ENCODE measurements at places on chromosomes 2 and 18. TPM values are rescaled to one million over a fixed set of nuclear protein-coding genes. Genes with fewer than 3 reads are reported as not detected.

CDH2 gene
- total RNA-seq, result 8.5 TPM

MZT2B gene
- 357 TPM for total RNA-seq

GCG gene
- total RNA-seq, result not detected

LHCGR gene
- total RNA-seq, result not detected

RAD51AP2 gene
- not detected for total RNA-seq

C1QL2 gene
- not detected for total RNA-seq

FAP gene
- not detected for total RNA-seq
